Progenitor cell of endocrine pancreas (in vitro differentiated cells): ENCODE measurements at places on chromosomes 2 and 18. TPM values are rescaled to one million over a fixed set of nuclear protein-coding genes. Genes with fewer than 3 reads are reported as not detected.

GRCh38 chr2:160224060-160224459, 24.0 kb upstream of the ITGB6 start:
- H3K27me3 ChIP-seq: no peaks in the 10 kb centered on the region
- H3K4me3 ChIP-seq: no peak overlapping the region
- no peak for DNase-seq

- no peak overlapping the region for H3K27ac ChIP-seq
- H3K4me3 ChIP-seq: no peak overlapping the region
- no peaks in the 10 kb centered on the region for H3K36me3 ChIP-seq
- H3K4me1 ChIP-seq: peaks cover 4% of the 10 kb centered on the region
Measured at GRCh38 chr2:46381871-46382270, 84.7 kb downstream of the EPAS1 start.

- no peaks in the 10 kb centered on the region for H3K36me3 ChIP-seq
- no peak for DNase-seq
- no peak overlapping the region for H3K4me3 ChIP-seq
- H3K27ac ChIP-seq: no peak overlapping the region
- H3K4me1 ChIP-seq: peaks cover 1% of the 10 kb centered on the region
Measured at GRCh38 chr2:150567771-150568301, 80.4 kb upstream of the RND3 start.

DNA sequence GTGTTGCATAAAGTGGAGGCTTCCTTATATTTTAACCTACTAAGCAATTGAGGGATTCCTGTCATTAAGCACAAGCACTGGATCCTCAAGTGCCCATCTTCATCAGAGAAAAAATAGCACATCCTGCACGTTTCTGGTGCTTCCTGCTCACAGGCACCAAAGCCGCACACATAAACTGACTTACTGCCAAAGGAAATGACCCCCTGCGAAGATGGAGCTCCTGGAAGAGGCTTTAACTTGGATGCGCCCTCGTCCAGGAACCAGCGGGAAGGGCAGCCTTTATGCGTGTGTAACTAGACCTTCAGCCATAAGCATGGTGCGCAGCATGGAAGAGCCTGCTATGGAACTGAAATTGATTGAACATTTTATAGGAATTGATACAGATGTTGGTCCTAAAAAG, 188.7 kb downstream of the FTCDNL1 start:
- no peaks in the 10 kb centered on the region for H3K4me1 ChIP-seq
- no peaks in the 10 kb centered on the region for H3K36me3 ChIP-seq
- no peak for DNase-seq

GRCh38 chr2:146982393-146982846, 862.4 kb upstream of the ACVR2A start:
- no peaks in the 10 kb centered on the region for H3K4me1 ChIP-seq
- no peaks in the 10 kb centered on the region for H3K27me3 ChIP-seq

GRCh38 chr2:201633661-201634249, 9.5 kb downstream of the TMEM237 start:
- H3K4me1 ChIP-seq: no peaks in the 10 kb centered on the region
- H3K36me3 ChIP-seq: peaks cover 22% of the 10 kb centered on the region
- H3K4me3 ChIP-seq: no peak overlapping the region
- no peak for DNase-seq
- H3K27ac ChIP-seq: no peak overlapping the region

GRCh38 chr2:29910960-29911359, 10.4 kb downstream of the ALK start:
- no peak for DNase-seq
- H3K36me3 ChIP-seq: no peaks in the 10 kb centered on the region
- H3K4me3 ChIP-seq: no peak overlapping the region
- no peak overlapping the region for H3K27ac ChIP-seq

- peaks cover 3% of the 10 kb centered on the region for H3K36me3 ChIP-seq
Measured at GRCh38 chr18:12608301-12608700, 49.6 kb downstream of the SPIRE1 start.

DNA sequence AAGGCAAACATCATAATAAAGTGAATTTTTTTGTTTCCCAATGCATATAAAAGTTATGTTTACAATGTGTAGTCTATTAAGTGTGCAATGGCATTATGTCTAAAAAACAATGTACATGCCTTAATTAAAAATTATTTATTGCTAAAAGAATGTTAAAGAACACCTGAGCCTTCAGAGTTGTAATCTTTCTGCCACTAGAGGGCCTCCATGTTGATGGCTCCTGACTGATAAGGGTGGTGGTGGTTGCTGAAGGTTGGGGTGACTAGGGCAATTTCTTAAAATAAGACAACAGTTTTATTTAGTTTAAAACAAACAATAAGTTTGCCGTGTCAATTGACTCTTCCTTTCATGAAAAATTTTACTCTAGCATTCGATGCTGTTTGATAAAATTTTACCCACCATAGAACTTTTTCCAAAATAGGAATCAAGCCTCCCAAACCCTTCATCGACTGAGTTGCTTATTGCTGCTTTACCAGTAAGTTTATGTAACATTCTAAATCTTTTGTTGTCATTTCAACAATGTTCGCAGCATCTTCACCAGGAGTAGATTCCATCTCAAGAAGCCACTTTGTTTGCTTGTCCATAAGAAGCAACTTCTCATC, 32.3 kb downstream of the MAP3K2 start:
- DNase-seq: no peak
- H3K27me3 ChIP-seq: no peaks in the 10 kb centered on the region
- peaks cover 16% of the 10 kb centered on the region for H3K36me3 ChIP-seq
- peaks cover 8% of the 10 kb centered on the region for H3K4me1 ChIP-seq
- H3K27ac ChIP-seq: no peak overlapping the region
- no peak overlapping the region for H3K4me3 ChIP-seq

GRCh38 chr2:73092146-73092783, 20.5 kb downstream of the RAB11FIP5 start:
- no peak overlapping the region for H3K4me3 ChIP-seq
- peak overlapping the region; percentile 75 for H3K27ac ChIP-seq
- H3K27me3 ChIP-seq: no peaks in the 10 kb centered on the region
- H3K4me1 ChIP-seq: peaks cover 21% of the 10 kb centered on the region
- DNase-seq: no peak

DNA sequence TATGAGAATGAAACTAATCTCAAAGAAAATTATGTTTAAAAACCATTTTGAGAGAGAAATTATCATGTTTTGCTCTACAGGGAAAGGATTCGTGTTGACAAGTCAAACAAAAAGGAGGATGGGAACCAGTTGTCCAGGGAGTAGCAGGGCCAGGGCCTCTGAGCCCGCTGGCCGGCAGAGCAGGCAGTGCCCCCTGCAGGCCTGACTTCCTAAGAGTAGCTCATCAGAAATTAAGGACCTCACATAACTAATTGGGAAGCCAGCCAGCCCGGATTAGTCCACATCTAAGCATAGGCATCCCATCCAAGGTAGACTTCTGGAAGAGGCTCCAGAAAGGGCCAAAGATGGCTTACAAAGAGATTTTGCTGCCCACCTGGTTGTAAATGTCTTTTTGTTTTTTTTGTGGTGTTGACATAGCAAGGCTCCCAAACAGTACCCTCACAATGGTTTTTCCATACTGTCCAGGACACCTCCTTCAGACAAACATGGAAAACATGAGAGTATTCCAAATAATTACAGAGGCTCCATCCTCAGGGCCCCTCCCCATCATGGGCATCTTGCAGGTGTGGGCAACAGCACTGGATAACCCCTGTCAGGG, 241.2 kb upstream of the TANK start:
- no peaks in the 10 kb centered on the region for H3K4me1 ChIP-seq
- DNase-seq: peak; percentile 15
- H3K27me3 ChIP-seq: no peaks in the 10 kb centered on the region
- H3K27ac ChIP-seq: no peak overlapping the region
- no peaks in the 10 kb centered on the region for H3K36me3 ChIP-seq

DNA sequence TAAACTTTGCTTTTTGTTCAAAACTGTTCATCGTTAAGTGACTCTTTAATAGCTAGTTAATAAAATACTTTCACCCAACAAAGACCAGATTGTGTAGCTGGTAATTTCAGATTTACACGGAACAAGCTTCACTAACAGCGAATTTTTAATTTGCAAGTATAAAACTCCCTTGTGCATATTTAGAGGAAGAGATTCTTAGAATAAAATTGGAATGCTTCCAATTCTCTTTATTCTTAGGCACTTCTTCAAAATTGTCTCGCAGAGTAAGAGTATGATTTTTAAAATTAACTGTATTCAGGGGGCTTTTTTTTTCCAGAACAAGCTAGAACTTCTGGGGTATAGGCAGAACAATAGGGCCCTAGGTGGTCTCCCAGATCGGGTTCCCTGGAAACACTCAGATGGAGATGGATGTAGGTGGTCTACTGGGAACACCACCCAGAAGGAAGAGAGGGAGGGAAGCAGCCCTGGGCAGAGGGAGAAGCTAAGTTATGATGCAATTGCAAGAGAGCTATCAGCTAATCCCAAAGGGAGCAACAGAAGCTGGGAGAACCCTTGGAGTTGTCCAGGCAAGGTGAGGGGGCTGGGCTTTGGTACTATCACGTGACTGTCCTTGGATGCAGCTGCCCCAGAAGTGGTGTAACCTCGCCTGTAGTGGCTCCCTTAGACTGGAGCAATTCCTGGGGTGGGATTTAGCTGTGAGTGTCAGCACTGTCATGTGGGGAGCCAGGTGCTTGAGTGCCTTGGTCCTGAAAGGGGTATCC, 151.7 kb upstream of the ASB18 start:
- no peaks in the 10 kb centered on the region for H3K4me1 ChIP-seq
- DNase-seq: no peak
- H3K4me3 ChIP-seq: no peak overlapping the region
- no peaks in the 10 kb centered on the region for H3K27me3 ChIP-seq

GRCh38 chr2:19484736-19485135, 126.3 kb upstream of the OSR1 start:
- no peaks in the 10 kb centered on the region for H3K27me3 ChIP-seq
- no peak overlapping the region for H3K4me3 ChIP-seq
- no peak for DNase-seq
- H3K4me1 ChIP-seq: no peaks in the 10 kb centered on the region
- no peaks in the 10 kb centered on the region for H3K36me3 ChIP-seq
- no peak overlapping the region for H3K27ac ChIP-seq

DNA sequence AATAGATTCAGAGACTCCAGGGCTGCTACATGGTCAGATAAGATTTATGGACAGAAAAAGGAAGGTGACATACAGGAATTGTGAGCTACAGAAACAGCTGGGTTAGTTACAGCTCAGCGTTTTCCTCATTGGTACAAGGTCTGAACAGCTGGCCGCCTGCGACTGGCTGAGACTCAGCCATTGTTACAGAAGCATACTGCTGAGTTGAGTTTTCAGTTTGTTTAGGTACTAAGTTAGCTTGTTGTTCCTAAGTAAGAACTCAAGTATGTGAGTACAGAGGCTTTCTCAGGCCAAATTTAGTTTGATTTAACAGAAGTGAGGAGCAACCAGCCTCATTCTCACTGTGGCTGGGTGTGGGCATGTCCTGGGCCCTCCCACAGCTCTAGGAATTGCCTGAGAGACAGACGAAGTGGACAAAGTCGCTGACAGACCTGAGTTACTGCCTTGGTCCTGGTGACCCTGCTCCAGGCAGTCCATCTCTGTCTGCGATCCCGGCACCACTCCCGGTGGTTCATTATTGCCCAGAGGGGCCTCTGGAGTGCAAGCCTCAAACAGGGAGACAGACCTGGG, 27.8 kb upstream of the RHOB start:
- peaks cover 13% of the 10 kb centered on the region for H3K27me3 ChIP-seq
- H3K4me1 ChIP-seq: peaks cover 4% of the 10 kb centered on the region
- peak; percentile 6 for DNase-seq
- no peaks in the 10 kb centered on the region for H3K36me3 ChIP-seq
- no peak overlapping the region for H3K4me3 ChIP-seq
- H3K27ac ChIP-seq: no peak overlapping the region

DNA sequence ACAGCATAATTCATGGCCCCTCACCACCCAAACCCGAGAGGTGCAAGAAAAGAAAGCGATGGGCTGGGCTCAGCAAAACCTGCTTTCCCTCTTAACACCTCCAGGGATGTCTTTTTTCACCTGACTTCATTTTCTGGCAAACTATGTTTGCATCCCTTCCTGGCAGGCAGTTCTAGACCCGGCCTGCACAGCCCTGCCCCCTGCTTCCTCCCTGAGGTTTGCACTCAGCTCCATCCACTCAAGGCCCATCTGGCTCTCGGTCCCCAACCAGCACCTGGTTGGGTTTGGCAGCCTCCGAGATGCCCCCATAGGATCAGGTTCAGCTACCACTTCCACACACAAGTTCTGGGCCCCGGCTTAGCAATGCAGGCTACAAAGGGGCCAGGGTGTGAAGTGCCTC, 185.7 kb downstream of the SMAD7 start:
- no peaks in the 10 kb centered on the region for H3K27me3 ChIP-seq
- H3K4me1 ChIP-seq: peaks cover 1% of the 10 kb centered on the region
- peak overlapping the region; percentile 25 for H3K27ac ChIP-seq

DNA sequence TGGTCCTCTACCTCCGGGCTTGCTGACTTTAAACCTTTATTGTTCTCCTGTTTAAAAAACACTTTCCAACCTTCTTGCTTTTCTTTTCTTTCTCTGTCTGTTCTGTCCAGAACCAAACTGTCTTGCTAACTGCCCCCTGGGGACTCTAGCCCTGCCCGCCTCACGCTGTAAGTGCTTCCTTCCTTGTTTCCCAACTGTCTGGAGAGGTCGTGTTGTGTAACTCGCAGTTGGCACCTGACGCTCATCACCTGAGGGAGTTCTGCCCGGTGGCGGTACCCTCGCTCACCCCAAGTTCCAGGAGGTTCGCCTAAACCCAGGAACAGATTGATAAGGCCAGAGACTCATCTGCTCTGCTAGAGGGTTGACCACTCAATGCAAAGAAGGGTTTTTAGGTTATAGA, 123.4 kb downstream of the MTCL1 start:
- no peak overlapping the region for H3K4me3 ChIP-seq
- H3K4me1 ChIP-seq: no peaks in the 10 kb centered on the region
- H3K27ac ChIP-seq: no peak overlapping the region
- peaks cover 4% of the 10 kb centered on the region for H3K27me3 ChIP-seq
- no peak for DNase-seq

DNA sequence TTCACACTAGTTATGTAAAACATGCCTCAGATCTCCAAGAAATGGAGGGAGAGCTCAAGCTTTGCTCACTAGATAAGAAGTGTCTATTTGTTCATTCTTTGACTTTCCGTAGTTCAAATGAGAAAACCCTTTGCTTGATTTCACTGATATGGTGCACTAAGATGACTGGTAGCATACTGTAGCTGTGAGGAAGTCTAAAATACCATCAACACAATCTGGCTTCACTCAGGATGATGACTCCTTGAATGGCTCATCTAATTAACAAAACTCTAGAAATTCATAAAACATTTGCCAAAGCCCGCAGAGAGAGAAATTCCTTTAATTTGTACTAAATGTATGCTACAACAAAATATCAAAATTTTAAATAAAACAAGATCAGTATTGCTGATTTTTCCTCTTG, 152.8 kb upstream of the STK17B start:
- H3K36me3 ChIP-seq: peaks cover 3% of the 10 kb centered on the region
- H3K4me3 ChIP-seq: no peak overlapping the region
- no peak overlapping the region for H3K27ac ChIP-seq
- no peak for DNase-seq
- H3K27me3 ChIP-seq: no peaks in the 10 kb centered on the region
- H3K4me1 ChIP-seq: peaks cover 14% of the 10 kb centered on the region

The AMER3 gene
- 6.4 and 7.0 TPM in 2 replicates for total RNA-seq

The IL36RN gene
- total RNA-seq: 0.13 TPM in 1 of 2 replicates, not detected in the other

The NT5DC4 gene
- total RNA-seq: not detected in 2 replicates

The SLC5A7 gene
- 0.60 and 1.8 TPM in 2 replicates for total RNA-seq

The PLB1 gene
- 0.65 and 0.78 TPM in 2 replicates for total RNA-seq

The UCN gene
- 2.0 and 2.4 TPM in 2 replicates for total RNA-seq
